ENCODE measurements at places on chromosomes 2 and 18. TPM values are rescaled to one million over a fixed set of nuclear protein-coding genes. Genes with fewer than 3 reads are reported as not detected.

Gene CHRNG
- total RNA-seq, result not detected

Gene MARCHF4
- 5.3 TPM for total RNA-seq

Gene PRSS56
- total RNA-seq, result not detected

Gene KRTCAP3
- not detected for total RNA-seq

Gene SCYGR4
- not detected for total RNA-seq

Gene CCDC121
- 2.6 TPM for total RNA-seq

Gene RGPD3
- 0.38 TPM for total RNA-seq

Gene DES
- not detected for total RNA-seq

Gene PNO1
- 17.0 TPM for total RNA-seq

Gene PAIP2B
- total RNA-seq, result 0.33 TPM

Gene CFAP221
- not detected for total RNA-seq

Gene TMEM247
- total RNA-seq, result not detected

Gene ZAP70
- not detected for total RNA-seq

Gene TDRD15
- total RNA-seq, result not detected

Gene AGXT
- total RNA-seq, result not detected

Gene PDK1
- total RNA-seq, result 15.6 TPM

Gene CNDP1
- not detected for total RNA-seq

Gene UCN
- 0.38 TPM for total RNA-seq

Gene EVX2
- not detected for total RNA-seq

Gene CHRND
- total RNA-seq, result not detected

Gene OR6B2
- total RNA-seq, result not detected

Gene DOK6
- under 0.01 TPM for total RNA-seq

Gene UGT1A3
- total RNA-seq, result not detected

Gene AQP12A
- total RNA-seq, result not detected

Gene LYG1
- not detected for total RNA-seq

Gene SERPINB3
- not detected for total RNA-seq

Gene THSD7B
- total RNA-seq, result not detected

Gene KIF5C
- 0.29 TPM for total RNA-seq

Gene LMAN1
- 142 TPM for total RNA-seq

Gene ACTR2
- total RNA-seq, result 109 TPM

Gene MC4R
- total RNA-seq, result not detected

Gene UGT1A4
- total RNA-seq, result not detected

Gene LIPG
- 80.9 TPM for total RNA-seq

Gene FASTKD2
- total RNA-seq, result 36.9 TPM

Gene OTOF
- 2.3 TPM for total RNA-seq

Gene ALMS1
- total RNA-seq, result 15.9 TPM

Gene GPAT2
- total RNA-seq, result 18.3 TPM

Gene NYAP2
- not detected for total RNA-seq

Gene DNAH7
- total RNA-seq, result under 0.01 TPM

Gene KCTD1
- 13.6 TPM for total RNA-seq

Gene UPP2
- not detected for total RNA-seq

Gene MEP1B
- total RNA-seq, result not detected

Data from vein endothelial cell (primary cell).